ENCODE measurements at places on chromosomes 5 and 9.

DNA sequence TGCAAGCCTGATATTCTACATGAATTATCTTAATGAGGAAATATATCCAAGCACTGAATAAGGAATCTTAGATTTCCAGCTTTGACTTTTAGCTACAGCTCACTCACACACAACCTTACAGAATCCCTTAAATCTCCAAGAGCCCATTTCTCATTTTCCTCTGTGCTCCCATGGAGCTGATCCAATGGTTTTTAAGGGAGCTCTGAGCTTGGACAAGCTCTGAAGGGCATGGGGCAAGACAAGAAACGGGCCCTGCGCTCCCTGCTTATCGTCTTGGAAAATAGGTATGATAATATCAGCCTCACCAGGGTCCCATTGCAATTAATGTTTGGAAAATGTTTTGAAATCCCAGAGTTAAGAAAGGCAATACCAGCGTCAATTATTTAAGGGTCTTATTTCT, 1021.7 kb downstream of the NR2F1-AS1 start:
- no peak for DNase-seq

DNA sequence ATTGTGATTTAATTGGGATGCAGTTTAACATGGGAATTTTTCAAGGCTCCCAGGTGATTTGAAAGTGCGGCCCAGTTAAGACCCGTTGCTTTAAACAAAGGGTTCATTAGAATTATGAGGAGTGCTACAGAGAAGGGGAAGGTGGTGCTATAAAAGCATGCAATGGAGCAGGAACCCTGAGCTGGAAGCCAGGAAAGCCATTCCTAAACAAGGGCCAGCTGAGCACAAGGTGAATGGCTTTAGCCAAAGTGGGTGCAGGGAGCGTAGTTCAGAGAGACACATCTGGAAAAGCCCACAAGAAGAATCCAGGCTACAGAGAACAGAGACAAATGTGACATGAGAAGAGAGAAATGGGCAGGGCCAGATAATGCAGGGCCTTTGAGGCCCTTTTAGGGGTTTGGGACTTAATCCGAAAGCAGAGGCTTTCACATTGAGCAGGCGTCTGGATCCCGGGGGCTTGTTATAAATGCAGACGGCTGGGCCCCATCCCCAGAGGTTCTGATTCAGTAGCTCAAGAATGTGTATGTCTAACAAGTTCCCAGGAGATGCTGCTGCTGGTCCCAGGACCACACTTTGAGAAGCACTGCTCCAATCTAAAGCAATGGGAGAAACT, 138.1 kb upstream of the WWC1 start:
- no peak for DNase-seq

- DNase-seq = no peak
Observed at GRCh38 chr9:29449306-29449705, 1876.0 kb upstream of the C9orf72 start.

GRCh38 chr9:119789987-119790386, 420.8 kb upstream of the BRINP1 start:
- no peak for DNase-seq

DNA sequence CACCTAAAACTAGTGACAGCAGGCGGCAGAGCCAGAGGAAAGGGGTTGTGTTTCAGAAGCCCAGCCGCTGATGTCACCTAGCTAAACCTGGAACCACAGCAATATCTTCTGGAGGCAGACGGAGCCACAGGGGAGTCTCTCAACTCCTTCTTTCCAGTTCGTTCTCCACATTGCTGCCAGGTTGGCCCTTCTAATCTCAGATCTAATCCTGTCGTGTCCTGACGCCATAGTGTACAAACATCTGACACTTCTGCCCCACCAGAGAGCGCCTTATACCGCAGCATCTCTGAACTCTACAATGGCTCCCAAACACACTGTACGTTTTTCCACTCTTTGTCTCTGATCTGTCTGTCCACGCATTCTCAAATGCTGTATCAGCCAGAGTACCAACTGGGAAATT, 240.0 kb downstream of the SMARCA2 start:
- no peak for DNase-seq

DNA sequence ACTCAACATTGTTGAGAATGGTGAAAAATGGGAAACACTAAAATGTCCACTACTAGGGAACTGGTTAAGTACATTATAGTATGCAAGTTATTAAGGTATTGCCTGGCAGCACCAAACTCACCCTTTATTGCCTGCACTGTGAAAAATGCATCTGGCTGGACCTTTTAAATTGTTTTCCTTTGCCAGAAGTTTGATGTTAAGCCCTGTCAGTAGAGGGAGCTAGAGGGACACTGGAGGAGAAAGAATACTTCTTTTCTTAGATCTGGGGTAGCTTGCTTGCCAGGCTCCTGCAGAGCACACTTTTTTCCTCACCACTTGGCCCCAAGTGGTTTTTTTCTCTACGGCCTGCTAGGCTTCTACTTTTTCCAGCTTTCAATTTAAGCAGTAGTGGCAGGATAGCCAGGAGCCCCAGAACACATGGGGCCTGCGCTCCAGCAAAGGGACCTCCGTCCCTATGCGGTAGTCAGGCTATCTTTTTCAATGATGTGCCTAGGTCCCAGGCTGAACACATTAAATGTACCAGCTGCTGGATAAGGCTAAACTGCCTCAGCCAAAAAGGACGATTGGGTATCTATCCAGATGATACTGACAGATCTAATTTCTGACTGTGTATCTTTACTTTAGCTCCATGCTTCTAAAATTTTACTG, 8.0 kb upstream of the HABP4 start:
- DNase-seq = peak; percentile 68

DNA sequence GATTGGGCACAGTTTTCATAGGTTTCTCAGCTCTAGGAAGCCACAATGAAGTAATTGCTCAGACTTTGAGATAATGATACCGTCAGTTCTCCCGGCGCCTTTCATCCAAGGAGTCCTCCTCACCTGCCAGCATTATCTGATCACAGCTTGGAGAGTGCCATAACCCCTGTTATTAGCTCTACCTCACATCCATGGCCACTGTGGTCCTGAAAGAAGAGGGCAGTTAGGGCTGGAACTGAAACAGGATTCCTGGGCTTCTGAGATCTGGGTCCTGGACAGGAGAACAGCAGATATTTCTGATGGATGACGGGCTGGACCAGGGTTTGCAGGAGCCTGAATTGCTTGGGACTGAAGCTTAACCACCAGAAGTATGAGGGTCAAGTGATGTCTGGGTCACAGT, 13.5 kb downstream of the RGS3 start:
- DNase-seq = no peak

DNA sequence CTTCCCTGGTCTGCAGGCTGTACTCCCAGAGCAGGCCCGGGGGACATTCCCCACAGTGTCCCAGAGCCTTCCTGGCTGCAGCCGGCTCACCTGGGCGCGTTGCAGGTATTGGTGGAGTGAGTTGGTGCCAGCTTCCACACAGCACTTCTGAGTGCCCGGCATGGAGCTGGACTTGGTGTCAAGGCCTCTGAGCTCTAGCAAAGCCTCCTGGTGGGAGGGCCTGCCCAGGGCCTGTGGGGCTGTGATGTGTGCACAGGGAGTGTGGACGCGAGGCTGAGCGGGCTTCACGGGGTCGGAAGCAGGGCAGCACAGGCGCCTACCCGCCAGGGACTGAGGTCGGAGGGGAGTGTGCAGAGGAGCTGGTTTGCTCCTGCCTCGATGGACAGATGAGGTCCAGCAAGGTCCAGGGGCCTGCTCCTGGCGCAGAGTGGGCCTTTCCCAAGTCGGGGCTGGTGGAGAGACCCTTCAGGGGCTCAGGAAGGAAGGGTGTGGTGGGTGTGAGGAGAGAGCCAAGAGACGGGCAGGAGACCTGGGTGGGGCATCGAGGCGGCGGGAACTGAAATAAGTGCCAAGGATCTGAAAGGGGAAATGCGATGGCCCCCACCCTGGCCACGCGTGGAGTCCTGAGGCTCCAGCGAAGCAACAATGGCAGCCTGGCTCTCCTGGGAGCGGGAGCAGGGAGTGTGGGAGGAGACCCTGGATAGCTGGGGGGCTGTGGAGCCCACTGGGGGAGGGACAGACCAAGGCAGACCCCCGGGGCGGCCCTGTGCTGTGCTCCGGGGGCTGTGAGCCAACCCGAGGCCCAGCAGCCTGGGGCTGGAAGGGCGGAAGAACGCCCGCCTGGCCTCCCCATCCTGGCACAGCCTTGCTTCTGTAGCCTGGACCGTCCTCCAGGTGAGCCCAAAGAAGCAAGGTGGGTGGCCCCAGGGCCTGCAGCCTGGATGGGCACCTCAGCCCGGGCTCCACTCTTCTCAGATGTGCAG, 78.4 kb downstream of the RXRA start:
- no peak for DNase-seq

DNA sequence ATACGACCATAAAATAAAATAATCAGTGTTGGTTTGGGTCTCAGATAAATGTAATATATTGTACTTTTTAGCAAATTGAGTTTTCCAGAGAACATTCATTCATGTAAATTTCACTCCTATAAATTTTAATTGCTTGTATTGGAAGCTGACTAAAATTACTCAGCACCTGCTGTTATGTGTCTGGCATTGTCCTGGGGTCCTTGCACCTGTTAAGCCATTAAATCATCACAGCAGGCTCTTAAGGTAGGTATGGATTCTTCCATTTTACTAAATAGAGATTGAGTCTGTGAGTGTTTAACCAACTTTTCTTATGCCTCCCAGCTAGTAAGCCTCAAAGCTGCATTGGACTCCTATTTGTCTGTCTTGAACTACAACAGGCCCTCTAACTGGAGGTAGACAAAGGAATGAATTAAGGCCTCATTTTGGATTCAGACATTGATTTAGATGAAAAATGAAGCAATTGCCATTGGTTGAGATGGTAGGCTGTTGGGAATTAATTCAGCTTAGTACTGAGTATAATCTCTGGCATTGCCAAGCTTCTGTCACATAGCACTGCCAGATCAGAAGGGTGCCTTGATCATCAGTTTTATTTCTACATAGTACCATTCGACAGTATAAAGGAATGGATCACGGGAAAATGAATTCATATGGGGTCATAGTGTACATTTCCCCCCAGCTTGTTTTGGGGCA, 78.9 kb downstream of the PARP8 start:
- DNase-seq = no peak

DNA sequence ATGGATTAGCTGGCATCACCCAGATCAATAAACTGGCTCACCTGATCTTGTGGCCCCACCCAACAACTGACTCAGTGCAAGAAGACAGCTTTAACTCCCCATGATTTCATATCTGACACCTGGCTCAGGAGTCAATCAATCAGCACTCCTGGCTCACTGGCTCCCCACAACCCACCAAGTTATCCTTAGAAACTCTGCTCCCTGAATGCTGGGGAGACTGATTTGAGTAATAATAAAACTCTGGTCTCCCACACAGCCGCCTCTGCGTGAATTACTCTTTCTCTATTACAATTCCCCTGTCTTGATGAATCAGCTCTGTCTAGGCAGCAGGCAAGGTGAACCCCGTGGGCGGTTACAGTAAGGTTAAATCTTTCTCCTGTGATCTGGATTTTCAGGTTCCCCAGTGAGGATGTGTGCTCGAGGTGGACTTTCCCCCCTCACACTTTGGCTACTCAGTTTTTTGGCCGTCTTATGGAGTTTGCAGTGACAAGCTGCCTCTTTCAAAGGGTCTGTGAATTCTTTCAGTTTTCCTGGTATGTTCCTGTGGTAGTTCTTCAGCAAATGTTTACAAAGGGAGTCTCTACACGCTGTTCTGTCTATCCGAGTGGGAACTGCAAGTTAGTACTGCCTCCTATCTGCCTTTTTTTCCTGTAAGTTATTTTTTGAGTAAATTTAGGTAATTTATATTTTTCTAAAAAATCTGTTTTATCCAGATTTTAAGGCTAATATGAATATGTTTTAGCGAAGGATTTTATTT, 500.2 kb upstream of the NUDT12 start:
- DNase-seq = no peak

- no peak for DNase-seq
Observed at GRCh38 chr5:10581867-10582511, 18.1 kb downstream of the ANKRD33B start.
